ENCODE measurements at places on chromosomes 3 and 15.

- no peak for DNase-seq
Observed at GRCh38 chr15:37771465-37771864, 163.0 kb upstream of the TMCO5A start.

DNA sequence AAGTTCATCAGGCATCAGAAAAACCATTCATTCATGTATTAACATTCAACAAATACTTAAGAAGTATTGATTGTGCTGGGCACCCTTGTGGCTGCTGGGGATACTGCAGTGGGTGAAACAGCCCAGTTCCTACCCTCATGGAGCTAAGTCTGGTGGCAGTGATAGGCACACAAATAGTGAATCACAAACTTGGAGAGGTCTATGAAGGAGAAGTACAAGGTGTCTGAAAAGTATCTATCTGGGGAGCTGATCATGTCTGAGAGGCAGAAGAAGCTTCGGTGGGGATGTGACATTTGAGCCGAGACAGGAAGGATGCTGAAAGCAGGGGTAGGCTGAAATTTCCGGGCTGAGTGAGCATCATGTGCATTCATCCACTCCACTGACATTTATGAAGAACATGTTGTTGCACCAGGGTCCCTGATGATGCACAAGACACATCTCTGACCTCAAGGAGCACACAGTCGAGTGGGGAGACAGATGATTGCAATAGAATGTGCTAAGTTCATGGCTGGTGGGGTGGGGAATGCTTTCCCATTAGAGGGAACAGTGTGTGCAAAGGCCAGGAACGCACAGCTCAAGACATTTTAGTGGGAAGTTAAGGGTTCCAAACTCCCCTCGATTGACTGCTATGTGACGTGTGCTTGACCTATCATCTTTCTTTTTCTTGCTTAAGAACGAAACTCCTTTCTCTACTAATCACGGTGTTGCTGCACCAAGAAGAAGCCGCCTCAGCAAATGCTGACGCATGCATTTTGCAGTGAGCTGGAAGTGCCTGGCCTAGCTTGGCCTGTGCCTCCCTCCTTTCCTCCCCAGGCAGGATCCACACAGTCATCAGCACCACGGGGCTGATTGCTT lies 309.1 kb upstream of the ICE2 start:
- no peak for DNase-seq

GRCh38 chr15:26314577-26314976 lies 451.4 kb upstream of the ATP10A start:
- no peak for DNase-seq

DNA sequence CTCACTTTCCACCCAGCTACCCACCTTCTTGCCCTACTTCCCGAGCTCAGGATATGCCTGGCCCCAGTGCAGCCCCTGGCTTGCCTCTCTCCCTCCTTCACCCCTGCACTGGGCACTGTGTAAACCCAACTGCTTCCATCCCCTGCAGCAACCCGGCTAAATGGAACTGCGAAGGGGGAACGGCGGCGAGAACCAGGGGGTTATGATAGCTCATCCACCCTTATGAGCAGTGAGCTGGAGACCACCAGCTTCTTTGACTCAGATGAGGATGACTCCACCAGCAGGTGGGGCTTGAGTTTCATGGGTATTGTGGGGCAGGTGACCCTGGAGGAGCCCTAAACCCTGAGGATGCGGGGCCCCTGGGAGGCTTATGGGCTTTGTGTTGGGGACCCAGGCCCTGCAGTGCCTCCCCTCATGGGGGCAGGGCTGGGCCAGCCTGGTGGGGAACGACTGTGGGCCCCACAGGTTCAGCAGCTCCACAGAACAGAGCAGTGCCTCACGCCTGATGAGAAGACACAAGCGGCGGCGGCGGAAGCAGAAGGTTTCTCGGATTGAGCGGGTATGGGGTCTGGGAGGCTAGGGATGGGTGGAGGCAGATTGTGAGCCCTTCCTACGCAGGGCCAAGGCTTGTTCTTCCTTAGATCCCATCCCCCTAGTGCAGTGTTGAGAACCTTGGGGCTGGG lies 9.6 kb downstream of the DVL3 start:
- DNase-seq = no peak

- DNase-seq = no peak
Observed at GRCh38 chr15:70059476-70060213, 38.1 kb downstream of the TLE3 start.

- DNase-seq = no peak
Observed at GRCh38 chr3:5264896-5265770, 77.6 kb downstream of the EDEM1 start.

- DNase-seq = no peak
Observed at GRCh38 chr15:72161361-72162132, 36.0 kb downstream of the GRAMD2A start.

DNA sequence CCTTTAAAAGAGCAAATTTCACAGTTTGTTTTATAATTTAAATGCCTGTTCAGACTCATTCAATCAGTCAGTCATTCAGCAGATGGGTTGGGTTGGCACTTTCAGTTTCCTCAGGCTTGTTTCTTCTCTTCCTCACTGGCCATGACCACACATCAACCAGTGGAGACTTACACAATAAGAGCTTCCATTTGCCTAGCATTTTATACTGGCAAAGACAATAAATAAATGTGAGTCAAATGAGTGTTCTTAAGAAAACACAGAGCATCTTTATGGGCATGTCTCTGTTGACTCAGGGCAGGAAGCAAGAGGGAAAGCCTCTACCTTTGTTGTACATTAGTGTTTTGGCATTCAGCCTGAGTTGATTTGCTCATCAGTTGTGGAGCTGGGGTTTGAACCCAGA lies 122.6 kb downstream of the EPHB1 start:
- no peak for DNase-seq

DNA sequence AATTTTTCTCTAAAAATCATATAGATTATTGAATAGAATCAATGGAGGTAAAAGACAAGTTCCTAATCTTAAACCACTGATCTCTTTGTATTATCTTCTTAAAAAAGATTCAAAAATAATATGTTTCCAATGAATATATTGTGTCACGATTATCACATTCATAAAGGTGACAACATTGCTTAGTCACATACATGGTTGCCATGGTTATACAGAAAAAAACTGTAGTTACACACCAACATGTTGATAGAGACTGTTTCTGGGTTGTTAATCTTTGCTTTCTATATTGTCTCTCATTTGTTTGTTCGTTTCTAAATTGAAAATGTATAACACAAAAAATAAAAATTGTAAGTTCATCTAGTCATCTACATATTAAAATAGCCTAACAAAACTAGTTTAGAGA lies 376.0 kb upstream of the ALCAM start:
- no peak for DNase-seq

GRCh38 chr3:128878556-128879124 lies 780 bp upstream of the ACAD9 start:
- no peak for DNase-seq

- DNase-seq = no peak
Observed at GRCh38 chr3:55197021-55197420, 269.2 kb upstream of the LRTM1 start.

DNA sequence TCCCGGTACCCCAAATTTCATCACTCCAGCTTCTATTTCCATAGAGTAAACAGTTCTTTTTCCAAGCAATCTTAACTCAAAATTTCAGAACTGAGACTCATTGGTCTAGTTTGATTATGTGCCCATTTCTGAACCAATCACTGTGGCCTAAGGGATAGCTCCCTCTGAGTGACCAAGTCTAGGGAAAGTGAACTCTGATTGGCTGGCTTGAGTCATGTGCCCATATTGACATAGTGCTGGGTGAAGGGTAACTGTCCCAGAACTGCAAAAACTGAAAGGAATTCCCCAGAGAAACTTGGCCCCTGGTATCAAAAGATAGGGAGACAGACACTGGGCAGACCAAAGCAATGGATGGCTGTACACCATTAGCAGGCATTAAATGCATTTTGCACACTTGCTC lies 171.2 kb upstream of the WNT5A start:
- DNase-seq = no peak

- no peak for DNase-seq
Observed at GRCh38 chr3:175378348-175378747, 519.2 kb downstream of the NAALADL2 start.

GRCh38 chr3:47342812-47343211 lies 38.0 kb upstream of the PTPN23 start:
- DNase-seq = no peak

GRCh38 chr3:157166115-157166514 lies 6.2 kb upstream of the CCNL1 start:
- no peak for DNase-seq

GRCh38 chr3:64358176-64358575 lies 132.9 kb upstream of the PRICKLE2 start:
- DNase-seq = no peak

DNA sequence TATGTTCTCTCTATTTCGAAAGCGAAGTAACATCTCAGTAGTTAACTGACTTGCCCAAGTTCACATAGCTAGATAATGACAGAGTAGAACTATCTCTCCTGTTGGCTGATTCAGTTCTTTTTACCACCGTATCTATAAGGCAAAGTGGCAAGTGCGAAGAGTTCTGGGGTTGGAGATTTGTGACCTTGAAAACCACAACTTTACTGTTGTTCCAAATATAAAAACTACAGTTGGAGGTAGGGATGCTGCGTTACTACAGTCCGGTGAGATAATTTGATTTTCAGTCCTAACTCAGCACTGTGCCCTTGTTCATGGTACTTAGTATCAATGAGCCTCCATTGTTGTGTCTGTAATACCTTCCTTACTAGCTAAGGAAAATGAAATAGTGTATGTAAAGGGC lies 71.2 kb upstream of the GOLGA8B start:
- no peak for DNase-seq

DNA sequence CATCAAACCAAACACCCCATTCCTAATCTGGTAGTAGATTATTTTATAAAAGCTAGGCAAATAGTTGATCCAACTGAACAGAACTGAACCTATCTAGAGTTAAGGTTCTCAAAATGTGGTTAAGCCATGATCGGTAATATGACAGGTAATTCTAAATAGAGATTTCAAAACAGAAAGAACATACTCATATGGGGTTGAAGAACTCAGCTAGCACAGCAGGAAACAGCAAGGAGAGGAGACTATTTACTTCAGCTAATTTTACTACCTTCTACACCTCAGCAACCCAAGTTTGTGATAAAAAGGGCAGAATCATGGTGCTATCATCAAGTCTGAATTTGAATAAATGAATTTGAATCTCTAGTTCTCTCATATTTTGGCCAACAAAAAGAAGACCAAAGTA lies 11.8 kb downstream of the CD47 start:
- DNase-seq = no peak

- no peak for DNase-seq
Observed at GRCh38 chr15:93587059-93587521, 498.1 kb upstream of the RGMA start.

GRCh38 chr3:135918600-135918999 lies 46.9 kb upstream of the PPP2R3A start:
- no peak for DNase-seq

- DNase-seq = no peak
Observed at GRCh38 chr3:113212150-113212843, 940 bp downstream of the BOC start.

- no peak for DNase-seq
Observed at GRCh38 chr3:133965013-133965570, 64.6 kb downstream of the SLCO2A1 start.

- DNase-seq = no peak
Observed at GRCh38 chr3:130661140-130661891, 85.3 kb downstream of the PIK3R4 start.

GRCh38 chr3:185420762-185421161 lies 57.8 kb downstream of the MAP3K13 start:
- no peak for DNase-seq

GRCh38 chr3:119664850-119665379 lies 4.5 kb upstream of the POPDC2 start:
- no peak for DNase-seq

- no peak for DNase-seq
Observed at GRCh38 chr15:33729653-33730052, 238.6 kb upstream of the CHRM5 start.

DNA sequence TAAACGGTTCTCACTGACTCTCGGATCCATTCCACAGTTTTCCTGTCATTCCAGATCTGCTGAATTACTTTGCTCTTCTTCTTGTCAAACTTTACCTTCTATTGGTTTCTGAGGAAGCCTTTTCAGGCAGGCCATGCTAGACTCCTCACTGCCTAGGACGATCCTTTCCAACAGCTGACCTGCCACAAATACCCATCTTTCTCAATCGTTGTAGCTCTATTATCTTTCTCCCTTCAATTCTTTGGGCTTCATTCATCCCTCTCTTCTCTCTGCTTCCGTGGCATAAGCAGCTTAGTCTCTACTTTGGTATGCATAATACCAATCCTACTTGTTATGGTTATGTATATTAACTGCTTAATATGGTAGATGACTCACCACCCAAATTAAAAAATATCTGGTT lies 421.8 kb downstream of the NLGN1 start:
- DNase-seq = no peak

GRCh38 chr15:79736435-79737000 lies 160.3 kb downstream of the MTHFS start:
- no peak for DNase-seq

DNA sequence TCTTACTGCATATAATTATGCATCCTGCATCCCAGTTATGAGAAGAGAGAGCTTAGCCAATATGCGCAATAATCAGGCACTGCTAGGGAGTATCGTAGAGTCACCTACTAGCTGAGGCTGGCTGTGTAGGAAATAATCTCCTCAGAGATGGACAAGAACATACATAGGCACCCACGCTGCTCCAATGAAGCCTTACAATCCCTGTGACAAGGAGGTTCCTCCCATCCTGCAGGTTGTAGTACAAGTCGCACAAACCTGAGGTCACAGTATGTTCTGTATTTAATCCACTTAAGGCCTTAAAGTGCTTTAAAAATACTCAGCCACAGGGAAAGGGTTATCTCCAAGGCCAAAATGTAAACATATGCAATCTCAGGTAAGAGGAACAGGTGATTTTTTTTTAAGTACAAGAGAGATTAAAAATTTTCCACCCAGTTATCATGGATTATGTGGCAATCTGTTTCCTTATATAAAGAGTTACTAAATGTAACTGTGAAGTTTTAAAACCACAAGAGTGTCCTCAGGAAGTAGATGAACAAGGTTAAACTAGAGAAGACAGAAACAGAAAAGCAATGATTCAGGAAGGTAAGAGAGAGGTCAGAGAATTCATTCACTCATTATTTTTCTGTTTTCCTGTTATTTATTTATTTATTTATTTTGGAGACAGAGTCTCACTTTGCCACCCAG lies 7.5 kb upstream of the COLQ start:
- DNase-seq = no peak

GRCh38 chr3:122067588-122068240 lies 12.6 kb downstream of the CD86 start:
- no peak for DNase-seq
